ENCODE measurements at places on chromosomes 11 and 22.

DNA sequence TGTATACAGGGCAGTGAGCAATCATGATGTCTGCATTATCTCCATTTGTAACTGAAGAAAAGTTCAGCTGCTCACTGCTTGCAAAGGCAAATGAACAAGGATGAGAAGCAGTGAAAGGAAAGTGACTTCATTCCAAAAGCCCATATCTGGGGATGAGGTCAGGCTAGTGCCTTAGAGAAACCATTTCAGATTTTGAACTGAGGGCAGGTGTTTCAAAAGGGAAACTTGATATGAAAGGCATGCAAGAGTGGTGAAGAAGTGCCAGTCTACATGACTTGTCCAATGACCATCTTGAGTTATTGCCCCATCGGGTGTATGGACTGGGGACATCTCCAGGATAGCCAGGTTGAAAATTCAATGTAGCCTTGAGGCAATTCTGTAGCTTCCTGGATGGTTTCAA lies 7.3 kb upstream of the APOL4 start:
- DNase-seq = no peak

- no peak for DNase-seq
Observed at GRCh38 chr11:27391331-27392015, 28.5 kb upstream of the CCDC34 start.

- DNase-seq = no peak
Observed at GRCh38 chr11:33869481-33870422, 22.1 kb downstream of the LMO2 start.

DNA sequence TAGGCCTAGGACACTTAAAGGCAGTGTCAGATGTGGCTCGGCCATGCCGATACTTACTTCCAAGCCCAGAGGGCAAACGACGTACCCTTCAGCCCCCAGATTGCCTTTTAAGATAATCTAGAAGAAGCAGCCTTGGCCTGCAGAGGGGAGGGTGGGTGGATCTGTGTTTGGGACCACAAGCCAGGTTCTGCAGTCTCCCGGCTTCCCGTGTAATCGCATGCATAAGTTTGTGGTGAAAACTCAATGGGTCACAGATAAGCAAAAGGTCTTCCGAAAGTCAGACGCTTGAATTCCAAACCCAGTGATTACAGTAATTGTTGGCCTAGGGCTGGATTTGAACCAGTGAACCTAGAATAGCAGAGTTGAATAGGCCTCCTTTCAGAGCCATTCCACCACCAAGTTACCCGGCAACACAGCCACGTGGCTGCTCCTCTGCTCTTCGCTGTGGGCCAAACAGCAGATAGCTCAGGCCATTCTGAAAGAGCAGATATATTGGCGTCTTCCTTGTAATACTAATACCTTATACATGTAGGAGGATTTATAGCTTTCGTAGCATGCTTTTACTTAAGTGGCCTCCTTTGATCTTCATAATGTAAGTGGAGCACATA lies 170.8 kb upstream of the CADM1 start:
- no peak for DNase-seq

GRCh38 chr22:30628491-30628890 lies 7.1 kb upstream of the SLC35E4 start:
- no peak for DNase-seq

- DNase-seq = no peak
Observed at GRCh38 chr22:35430897-35431322, 31.0 kb downstream of the MCM5 start.

DNA sequence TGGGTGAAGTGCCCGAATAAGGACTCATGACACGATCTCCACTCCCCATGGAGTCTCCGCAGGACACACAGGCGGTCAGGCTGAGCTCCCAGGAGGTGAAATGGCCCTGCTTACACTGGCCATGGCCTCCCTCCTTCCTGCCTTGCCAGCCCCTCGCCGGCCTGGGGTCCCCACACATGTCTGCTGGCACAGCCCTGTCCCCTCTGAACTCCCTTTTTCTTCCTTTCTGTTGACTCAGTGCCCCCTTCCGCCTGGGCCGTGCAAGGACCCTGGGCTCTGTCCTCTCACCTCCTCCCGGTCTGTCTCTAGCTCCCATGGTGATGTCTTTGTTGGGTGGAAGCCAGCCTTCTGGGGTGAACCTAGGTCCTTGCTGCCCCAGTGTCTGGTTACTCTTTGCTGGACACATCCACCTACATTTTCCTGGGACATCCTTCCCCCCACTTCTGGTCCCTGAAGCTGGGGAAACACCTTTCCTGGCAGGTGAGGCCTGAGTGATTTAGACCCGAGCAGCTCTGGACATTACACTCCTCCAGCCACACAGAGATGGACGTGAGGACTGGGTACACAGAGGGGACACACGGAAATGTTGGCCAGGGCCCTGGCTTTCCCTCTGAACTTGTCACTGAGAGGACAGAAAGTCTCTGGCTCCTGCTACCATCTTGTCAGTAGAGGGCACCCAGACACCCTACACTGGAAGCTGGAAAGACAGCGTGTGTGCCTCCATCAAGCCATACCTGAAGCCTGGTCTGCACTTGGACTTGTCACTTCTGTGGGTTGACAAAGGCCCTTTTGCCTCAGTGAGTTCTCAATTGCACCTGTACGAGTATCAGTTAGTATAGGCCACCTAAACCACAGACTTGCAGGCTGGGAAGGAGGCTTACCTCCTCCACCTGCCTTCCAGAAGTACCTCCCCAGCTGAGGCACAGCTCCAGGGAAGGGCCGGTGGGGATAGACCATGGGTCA lies 864.3 kb downstream of the TBC1D22A start:
- DNase-seq = no peak

GRCh38 chr11:41383768-41384167 lies 75.7 kb downstream of the LRRC4C start:
- DNase-seq = no peak

GRCh38 chr11:109590782-109591181 lies 168.8 kb downstream of the C11orf87 start:
- DNase-seq = no peak

GRCh38 chr22:31650391-31650790 lies 11.6 kb downstream of the PISD start:
- DNase-seq = no peak

DNA sequence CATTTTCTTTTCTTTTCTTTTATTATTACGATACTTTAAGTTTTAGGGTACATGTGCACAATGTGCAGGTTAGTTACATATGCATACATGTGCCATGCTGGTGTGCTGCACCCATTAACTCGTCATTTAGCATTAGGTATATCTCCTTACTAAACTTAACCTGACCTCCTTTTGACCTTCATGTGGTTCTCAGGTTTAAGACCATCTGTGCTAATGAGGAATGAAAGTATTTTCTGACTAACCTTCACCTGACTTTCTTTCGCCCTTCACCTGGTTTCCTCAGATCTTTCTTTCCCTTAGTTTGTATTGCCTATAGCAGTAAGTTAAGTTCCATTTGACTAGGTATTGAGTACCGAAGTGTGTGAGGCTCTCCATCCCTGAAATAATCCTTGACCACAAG lies 6.5 kb downstream of the EXPH5 start:
- DNase-seq = no peak

DNA sequence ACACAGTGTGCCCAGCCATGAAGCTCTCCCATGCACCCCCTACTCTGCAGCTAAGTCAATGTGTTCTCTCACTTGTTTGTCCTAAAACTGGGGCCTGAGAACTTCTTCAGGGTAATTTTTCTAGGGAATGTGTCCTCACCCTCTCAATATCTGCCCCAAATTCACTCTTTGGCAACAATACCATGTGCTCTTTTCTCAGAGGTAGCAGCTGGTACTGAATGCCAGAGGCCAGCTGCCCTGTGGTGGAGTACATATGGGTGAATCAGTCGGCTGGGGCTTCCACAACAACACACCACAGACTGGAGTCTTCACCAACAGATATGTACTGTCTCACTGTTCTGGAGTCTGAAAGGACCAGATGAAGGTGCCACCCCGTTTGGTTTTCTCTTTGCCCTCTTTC lies 97.7 kb upstream of the TOP3B start:
- DNase-seq = no peak

- DNase-seq = no peak
Observed at GRCh38 chr11:95035316-95035715, 10.3 kb downstream of the KDM4E start.

DNA sequence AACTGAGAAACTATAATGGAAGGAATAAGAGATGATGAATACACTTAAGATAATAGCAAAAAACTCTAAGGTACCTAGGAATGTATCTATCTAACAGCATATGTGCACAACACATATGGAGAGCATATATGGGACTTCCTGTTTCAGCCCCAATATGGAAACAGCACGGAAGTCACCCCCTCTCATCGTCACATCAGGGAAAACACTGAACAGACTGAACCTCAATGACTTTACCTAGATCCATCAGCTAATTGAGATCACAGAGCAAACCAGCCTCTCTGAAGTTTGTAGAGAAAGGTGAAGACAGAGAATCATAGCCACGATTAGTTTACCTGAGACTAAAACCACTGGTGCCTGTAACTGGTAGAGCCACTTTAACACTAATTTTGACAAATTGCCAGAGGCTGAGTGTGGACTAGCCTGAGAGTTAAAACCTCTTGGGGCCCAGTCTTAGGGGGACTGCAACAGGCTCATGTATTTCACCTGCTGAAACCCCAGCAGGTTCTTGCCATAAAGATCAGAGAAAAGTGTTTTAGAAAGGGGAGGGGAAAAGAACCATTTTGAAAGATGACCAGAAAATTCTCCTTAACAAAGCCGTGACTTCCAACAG lies 722.6 kb downstream of the TBC1D22A start:
- no peak for DNase-seq

DNA sequence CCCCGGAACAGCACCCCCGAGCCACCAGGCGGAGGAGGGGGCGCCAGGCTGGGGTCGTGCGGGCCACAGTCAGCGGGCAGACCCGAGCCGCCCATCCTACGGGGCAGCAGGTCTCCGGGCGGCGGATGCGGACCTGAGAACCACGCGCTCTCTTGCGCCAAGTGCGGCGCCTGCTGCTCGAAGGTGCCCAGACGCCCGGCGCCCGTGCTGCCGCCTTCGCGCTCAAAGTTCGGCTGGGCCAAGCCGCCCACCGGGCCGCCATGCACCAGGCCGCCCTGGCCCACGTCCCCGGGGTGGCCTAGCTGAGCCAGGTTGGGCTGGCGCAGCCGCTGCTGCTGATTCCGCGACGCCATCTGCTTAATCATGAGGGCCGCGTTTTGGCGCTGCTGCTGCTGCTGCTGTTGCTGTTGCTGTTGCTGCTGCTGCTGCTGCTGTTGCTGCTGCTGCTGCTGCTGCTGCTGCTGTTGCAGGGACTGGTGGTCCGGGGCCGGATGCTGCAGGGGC lies 3.0 kb downstream of the MN1 start:
- DNase-seq = no peak

DNA sequence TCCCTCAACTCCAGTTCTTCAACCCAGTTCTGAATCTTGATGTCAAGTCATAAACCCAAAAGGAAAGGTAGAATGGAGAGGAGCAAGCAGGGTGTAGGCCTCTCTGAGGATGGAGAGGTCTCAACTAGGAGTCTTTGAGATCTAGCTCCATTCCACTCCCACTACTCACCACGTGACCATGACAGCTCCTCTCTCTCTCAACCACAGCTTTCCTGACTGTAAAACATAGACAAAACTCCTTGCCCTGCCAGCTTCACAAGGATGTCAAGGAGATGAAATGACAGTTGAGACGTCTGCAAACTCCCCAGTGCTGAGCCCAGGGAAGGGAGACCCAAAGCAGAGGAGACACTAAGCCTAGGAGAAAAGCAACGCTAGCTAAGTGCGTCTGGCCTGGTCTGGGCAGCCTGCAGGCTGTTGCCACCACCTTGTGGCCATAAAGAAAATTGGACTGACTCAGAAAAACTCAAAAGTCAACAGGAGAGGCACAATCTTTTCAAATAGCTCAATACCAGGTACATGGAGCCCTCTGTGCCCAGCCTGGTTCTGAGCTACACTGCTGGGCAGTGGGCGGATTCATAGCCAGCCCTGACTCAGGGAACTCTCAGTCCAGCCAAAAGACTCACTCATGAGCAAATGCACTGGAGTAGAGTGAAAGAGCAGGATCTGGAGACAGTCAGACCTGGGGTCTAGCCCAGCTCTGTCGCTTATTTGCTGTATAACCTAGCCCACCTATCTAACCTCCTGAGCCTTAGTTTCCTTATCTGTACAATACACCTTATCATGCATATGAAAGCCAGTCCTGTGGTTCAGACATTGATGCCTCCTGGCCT lies 3.4 kb downstream of the CLPB start:
- no peak for DNase-seq

- no peak for DNase-seq
Observed at GRCh38 chr11:45224766-45225165, 61.4 kb downstream of the SYT13 start.

DNA sequence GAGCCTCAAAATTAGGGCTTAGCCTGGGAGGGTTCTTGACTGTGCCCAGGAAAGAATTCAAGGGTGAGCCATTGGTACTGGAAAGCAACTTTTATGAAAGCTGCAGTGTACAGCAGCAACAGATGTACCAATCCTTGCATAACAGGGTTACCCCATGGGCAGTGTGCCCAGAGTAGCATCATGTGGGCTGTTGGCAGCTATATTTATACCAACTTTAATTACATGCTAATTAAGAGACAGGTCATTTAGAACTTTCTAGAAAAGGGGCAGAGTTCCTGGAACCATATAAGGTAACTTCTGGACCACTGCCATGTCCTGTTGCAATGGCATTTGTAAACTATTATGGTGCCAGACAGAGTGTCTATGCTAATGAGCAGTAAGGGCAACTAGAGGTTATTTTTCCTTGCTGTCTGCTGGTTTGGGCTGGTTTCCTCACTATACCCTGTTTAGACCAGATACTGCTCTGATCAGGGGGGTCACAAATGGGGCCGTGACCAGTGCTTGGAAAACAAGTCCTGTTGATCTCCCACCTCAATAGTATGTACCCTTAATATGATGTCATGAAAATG lies 1120.5 kb upstream of the RAG2 start:
- DNase-seq = no peak

DNA sequence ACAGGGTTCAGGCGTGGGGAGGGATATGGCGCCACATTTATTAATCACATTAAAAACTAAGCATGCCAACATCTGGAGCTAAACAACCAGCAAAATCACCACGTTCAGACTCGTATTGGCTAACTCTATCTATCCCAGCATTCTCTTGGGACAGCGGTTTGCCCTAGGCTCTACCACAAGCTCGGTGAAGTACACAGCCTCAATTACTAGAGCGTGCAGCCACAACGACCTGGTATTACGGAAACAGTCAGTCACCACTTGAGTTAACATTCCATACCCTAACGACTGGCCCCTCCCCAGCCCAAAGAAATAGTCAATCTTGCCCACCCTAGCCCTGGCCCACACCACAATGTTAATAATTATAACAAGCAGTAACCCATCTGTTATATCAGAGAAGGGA lies 32.1 kb downstream of the APOL5 start:
- DNase-seq = no peak

DNA sequence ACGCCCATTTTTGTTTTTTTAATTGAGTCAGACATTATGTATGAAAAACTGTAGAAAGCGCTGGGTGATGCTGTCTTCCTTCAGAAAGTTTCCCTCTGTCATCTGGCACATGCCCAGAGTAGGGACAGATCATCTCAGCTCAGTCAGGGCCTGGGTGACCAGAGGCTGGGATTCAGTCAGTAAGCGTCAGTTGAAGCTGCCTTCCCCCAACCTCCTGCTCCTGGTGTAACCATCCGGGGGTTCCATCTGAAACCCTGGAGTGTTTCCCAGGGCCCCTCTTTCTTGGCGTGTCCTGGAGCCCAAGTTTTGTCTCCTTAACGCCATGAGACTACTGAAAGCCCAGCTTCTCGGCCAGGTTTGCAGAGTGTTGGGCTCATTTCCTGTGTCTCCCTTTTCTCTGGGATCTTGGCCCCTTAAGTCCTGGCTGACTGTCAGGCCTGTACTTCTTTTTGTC lies 10.7 kb downstream of the PPFIA1 start:
- no peak for DNase-seq

- no peak for DNase-seq
Observed at GRCh38 chr22:49215840-49216239, 611.8 kb downstream of the BRD1 start.

- DNase-seq = no peak
Observed at GRCh38 chr11:69201066-69201365, 45.3 kb downstream of the SMIM38 start.

Data from GM12864 (cell line).